CD4-positive, alpha-beta T cell treated with Interleukin-17A for 4 hours (primary cell): ENCODE measurements at places on chromosomes 3 and 15.

GRCh38 chr3:113006359-113007056 lies 15.7 kb downstream of the GTPBP8 start:
- DNase-seq: peak; percentile 28

DNA sequence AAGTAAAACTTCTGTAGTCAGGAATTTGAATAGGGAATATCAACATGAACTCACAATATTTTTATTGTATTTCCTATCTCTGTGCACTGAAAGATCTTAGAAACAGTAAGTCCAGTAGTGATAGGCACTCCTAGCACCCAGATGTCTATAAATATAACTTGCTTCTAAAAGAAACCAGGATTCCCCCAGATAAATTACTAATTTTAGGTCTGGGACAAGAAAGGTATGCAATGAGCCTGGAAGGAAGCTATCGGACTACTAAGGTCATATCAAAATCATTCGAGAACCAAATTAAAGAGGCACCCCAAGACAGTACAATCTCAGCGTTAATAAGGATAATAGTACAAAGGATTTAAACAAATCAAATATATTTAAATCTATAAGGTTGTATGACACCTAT lies 47.4 kb downstream of the CLDN18 start:
- DNase-seq: no peak

- DNase-seq: no peak
These were observed 46.3 kb upstream of the C2CD4B start for GRCh38 chr15:62211348-62211747.

GRCh38 chr3:28078536-28078935 lies 162.9 kb upstream of the CMC1 start:
- DNase-seq: no peak

DNA sequence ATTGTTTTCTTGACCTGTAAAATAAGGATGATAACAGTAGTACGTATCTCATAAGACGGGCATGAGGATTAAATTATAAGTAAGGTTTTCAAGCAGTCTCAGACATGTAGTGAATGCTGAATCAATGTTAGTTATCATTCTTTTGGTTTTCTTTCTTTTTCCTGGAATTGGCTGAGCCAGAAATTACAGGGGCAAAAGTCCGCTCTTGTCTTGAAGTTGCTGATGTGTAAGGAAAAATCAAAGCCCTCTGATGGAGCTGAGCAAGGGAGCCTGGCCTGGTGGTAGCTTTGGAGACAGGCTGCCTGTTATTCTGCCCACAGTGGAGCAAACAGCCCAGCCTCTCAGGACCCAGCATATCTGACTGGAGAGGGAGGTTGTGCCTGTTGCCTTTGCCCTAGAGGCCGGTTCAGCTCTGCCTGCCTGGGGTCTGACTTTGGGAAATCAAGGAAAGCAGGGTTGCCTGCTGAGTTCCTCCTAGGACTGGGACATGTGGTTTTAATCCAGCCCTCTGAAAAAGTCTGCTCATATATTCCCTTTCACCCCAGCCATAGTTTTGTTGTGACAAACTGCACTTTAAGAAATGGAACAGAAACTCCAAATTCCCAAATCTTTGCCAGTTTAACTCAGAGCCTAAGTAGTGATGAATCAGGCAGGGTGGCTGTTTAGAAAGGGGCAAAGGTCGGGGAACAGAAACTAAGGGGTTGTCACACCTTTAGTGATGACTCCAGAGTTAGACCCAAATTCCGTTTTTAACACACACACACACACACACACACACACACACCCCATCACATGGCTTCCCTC lies 40.1 kb downstream of the GASK1A start:
- DNase-seq: no peak

DNA sequence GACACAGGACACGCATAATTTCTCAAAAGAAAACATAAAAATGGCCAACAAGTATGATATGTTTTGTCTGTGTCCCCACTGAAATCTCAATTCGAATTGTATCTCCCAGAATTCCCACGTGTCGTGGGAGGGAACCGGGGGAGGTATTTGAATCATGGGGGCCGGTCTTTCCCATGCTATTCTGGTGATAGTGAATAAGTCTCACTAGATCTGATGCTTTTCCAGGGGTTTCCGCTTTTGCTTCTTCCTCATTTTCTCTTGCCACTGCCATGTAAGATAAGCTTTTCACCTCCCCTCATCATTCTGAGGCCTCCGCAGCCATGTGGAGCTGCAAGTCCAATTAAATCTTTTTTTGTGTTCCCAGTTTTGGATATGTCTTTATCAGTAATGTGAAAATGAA lies 12.1 kb upstream of the POU1F1 start:
- no peak for DNase-seq

DNA sequence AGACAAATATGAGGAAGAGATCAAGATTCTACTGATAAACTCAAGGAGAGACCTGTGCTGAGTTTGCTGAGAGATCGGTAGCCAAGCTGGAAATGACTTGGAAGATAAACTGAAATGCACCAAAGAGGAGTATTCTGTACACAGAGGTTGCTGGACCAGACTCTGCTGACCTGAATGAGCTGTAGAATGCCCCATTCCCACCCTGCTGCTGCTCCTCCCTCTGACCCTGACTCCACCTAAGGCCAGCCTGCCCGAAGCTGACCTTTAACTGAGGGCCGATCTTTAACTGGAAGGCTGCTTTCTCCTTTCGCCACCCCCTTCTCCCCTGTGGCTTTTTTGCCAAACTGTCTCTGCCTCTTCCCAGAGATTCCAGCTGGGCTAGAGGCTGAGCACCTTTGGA lies 34.6 kb downstream of the CDIN1 start:
- DNase-seq: no peak

- no peak for DNase-seq
These were observed 23.3 kb downstream of the LRRC2 start for GRCh38 chr3:46542801-46543201.

DNA sequence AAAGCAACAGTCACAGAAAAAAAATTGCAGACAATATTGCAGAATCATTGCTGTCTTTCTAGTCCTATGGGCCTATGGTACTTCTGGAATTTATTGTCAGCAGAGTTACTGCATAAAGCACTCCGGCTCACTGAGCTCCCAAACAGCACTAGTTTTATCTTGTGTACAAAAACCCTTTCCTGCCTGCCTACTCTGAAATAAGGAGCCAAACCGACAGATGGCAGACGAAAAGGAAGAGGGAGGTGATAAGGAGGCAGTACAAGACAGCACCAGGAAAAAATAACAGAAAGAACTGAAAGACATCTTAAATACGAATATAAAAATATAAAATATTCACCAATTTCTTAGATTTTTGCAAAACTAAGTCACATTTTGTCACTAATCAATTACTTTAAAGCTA lies 15.6 kb downstream of the HERC1 start:
- peak; percentile 22 for DNase-seq

DNA sequence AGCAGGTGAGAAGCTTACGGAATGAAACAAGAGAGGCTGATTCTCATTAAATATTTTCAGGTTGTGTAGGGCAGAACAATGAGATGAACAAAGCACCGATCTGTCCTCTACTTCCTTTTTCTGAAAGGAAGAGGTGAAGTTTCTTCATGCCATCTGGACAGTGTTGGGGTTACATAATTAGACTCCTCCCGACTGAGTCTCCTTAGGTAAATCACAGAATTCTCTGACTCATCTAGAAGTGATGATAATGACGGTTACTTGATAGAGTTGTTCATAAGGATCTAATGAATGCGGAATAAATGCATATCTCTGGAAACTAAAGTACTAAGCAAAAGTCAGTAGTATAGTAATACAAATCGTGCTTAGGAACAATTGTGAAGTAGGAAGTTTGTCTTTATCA lies 21.2 kb downstream of the CRTC3 start:
- DNase-seq: no peak

GRCh38 chr3:115792206-115792955 lies 169.1 kb downstream of the GAP43 start:
- peak; percentile 36 for DNase-seq

DNA sequence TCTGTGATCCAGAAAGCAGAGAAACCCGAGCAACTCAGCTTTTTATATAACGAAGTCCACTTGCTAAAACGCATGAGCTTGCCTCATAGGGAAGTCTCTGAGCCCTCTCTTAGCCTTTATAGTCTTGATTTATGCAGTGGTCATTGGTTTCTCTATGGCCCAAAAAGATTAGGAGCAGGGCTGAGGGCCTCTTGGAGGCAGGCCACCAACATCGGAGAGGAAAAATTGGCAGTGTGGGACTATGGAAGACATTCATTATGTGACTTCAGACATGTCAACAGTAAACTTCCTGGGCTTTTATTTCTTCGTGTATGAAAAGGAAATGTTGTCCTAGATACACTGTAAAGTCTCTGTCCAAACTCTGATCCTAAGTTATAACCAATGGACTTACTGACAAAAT lies 13.5 kb downstream of the RAB8B start:
- DNase-seq: no peak

GRCh38 chr3:96960661-96961330 lies 146.4 kb downstream of the EPHA6 start:
- no peak for DNase-seq

DNA sequence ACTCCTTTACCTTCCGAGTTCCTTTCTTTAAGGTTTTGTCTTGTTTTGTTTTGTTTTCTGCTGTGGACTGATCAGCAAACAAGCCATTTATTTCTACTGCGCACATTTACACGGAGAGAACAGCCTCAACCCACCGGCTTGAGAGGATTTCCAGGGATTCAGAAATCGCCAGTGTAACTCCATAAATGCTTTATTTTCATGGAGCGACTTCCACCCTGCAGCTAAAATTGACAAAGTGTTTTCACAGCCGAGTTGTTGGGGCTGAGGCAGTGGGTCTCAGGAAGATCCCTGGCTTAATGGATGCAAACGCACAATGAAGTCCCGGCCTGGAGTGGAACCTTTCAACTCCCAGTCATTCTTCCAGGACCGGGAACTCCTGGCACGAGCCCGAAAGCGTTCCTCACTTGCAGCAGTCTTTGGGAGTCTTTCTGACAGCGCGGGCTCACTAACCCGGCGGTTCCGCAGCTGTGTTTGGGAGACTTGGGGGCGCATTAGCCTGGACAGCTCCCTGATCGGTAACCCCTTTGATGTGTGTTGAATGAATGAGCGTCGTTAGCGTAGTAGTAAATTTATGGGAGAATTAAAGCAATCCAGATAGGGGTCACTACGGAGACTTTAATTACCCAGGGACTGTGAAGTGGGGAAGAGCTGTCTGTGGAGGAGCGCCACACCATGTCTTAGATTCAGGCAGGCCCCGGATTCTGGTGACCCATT lies 785 bp upstream of the MYRIP start:
- DNase-seq: no peak

- no peak for DNase-seq
These were observed 201.7 kb upstream of the PFN2 start for GRCh38 chr3:150172356-150172755.

DNA sequence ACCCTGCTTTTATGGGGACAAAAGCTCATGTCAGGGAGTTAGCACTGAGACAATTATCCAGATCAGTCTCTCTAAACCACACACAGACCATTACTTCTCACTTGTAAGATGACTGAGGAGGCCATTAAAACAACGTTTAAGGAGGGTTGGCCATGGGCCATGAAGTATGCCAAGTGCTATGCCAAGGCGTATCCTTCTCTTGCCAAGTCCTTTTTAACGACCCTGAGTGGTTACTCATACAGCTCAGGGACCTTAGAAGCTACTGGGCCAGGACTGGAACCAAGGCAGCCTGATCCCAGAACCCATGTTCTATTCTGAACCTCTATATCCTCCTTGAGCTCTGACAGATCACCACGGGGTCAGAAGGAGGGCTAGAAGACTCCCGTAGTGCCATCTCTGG lies 50.0 kb downstream of the NMNAT3 start:
- no peak for DNase-seq

- DNase-seq: no peak
These were observed 630.3 kb downstream of the NAALADL2 start for GRCh38 chr3:175489406-175489805.

- peak; percentile 79 for DNase-seq
These were observed 2.2 kb upstream of the ULK3 start for GRCh38 chr15:74845208-74845568.

DNA sequence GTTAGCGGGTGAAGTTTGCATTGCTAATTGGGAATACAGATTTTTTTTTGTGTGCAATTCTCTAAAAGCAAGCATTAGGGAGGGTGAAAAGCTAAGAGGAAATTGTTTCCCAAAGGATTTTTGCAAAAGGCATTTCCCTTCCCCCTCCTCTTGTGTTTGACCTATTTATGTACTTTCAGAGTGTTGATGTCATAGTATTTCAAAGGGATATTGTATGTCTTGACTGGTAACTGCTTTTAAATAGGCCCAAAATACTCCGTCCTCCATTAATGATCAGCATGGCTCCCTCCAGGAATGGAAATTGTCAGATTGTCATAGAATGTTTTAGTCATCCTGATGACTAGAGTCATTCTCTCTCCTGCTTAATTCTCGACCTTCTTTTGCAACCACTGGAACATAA lies 32.4 kb downstream of the TRIM71 start:
- DNase-seq: no peak

GRCh38 chr15:78358102-78358870 lies 18.1 kb downstream of the CRABP1 start:
- no peak for DNase-seq

GRCh38 chr15:78808550-78808949 lies 2.7 kb downstream of the ADAMTS7 start:
- peak; percentile 31 for DNase-seq

- DNase-seq: no peak
These were observed 135.3 kb downstream of the DIPK2A start for GRCh38 chr3:144106970-144107369.

DNA sequence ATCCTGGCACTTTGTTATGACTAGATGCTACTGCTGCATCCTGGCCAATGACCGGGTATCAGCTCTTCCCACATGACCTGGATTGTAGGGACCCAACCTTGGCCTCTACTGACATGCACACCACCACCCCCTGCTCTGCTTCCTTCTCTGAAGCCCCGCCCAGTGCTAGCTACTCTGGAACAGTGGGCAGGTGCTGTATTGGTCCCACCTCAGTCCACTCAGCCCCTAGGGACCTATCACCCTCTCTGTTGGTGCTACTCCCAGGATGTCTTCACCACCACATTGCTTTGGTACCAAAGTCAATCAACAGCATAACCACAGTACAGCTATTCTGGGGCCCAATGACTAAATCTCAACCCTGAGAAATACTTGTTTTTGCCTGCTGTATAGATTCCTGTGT lies 170.2 kb upstream of the PRICKLE2 start:
- no peak for DNase-seq

DNA sequence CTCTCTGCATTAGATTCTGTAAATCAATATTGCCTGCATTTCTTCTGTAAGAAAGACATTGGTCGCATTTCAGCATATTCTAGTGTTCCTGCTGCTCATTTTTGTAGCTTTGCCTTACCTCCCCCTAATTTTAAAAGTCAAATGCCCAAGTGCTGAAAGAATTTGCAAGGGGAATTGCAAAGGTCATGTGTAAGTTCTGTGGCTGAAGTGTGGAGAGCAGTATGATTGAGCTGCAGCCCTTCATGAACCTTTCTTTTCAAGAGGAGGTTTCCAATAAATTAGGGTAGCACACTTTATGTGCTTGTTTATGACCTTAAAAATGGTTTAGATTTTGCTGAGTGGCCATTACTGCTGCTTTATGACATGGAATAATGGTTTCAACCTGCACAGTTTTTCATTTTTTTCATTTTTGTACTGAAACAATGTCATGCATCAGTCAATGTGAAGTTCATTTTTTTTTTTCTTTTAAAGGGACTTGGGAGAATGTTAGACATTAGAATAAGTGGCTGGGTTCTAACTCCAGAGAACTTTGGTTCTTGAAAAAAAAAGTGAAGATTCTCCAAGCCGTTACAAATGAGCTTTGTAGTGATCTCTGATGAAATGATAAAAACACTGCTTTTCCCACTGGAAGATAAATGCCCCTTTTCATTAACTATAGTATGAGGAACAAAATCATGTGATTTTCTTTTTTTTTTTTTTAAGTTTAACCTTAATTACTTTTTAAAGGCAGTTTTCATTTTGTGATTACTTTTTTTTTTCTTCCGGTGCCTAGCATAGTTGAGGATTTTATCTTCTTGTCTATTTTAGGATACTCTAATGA lies 99.6 kb downstream of the MITF start:
- DNase-seq: no peak

GRCh38 chr3:120181632-120182031 lies 87.4 kb upstream of the GSK3B start:
- no peak for DNase-seq
